ENCODE measurements at places on chromosomes 1 and 21.

- DNase-seq = no peak
These were observed 407.8 kb downstream of the PTPRC start for GRCh38 chr1:199046618-199047017.

DNA sequence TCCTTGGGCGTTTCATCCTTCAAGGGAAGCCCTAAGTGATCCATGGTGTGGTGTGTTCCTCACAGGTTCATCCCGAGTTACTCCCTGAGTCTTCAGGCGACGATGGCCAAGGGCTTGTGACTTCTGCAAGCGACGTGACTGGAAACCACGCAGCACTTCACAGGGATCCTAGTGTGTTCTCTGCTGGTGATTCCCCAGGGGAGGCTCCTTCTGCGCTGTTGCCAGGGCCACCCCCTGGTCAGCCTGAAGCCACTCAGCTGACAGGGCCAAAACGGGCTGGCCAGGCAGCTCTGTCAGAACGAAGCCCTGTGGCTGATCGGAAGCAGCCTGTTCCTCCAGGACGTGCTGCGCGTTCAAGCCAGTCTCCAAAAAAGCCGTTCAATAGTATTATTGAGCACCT lies 71.5 kb downstream of the VPS26C start:
- no peak for DNase-seq

DNA sequence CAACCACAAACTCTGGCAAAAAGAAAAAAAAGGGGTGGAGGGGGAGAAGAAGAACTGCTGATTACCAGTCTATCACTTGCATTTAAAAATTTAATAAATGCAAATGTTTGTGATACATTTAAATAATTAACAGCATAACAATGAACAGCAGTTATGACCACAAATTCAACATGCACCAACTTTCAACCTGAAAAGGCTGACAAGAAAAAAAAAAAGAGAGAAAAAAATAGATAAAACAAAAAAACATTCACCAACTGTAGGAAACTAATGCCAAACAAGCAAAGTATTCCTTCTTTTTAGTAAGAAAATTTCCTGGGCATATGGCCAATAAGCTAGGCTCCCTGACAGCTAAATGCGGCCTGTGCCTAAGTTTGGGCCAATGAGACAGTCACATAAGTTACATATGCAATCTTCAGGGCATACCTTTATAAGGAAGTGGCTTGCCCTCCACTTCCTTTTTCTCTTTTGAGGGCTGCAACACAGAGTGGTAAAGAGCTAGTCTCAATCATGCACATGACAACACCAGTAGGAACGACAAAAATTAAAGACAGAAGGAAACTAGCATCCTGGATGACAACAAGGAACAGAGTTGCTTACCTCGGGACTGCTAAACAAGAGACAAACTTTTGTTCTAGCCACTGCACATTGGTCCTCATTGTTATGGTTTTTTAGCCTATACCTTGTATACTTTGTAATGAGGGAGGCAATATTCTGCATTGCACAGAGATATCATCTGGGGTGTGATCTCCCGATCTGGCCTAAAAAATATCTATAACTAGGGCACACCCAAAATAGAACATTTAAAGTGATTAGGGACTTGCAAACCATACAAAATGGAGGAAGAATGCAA lies 24.2 kb upstream of the PHTF1 start:
- DNase-seq = no peak

GRCh38 chr1:42730988-42731387 lies 9.0 kb downstream of the CLDN19 start:
- no peak for DNase-seq

GRCh38 chr1:12087797-12088314 lies 24.8 kb downstream of the TNFRSF8 start:
- no peak for DNase-seq

GRCh38 chr1:115088115-115088778 lies 1.1 kb downstream of the TSPAN2 start:
- no peak for DNase-seq

DNA sequence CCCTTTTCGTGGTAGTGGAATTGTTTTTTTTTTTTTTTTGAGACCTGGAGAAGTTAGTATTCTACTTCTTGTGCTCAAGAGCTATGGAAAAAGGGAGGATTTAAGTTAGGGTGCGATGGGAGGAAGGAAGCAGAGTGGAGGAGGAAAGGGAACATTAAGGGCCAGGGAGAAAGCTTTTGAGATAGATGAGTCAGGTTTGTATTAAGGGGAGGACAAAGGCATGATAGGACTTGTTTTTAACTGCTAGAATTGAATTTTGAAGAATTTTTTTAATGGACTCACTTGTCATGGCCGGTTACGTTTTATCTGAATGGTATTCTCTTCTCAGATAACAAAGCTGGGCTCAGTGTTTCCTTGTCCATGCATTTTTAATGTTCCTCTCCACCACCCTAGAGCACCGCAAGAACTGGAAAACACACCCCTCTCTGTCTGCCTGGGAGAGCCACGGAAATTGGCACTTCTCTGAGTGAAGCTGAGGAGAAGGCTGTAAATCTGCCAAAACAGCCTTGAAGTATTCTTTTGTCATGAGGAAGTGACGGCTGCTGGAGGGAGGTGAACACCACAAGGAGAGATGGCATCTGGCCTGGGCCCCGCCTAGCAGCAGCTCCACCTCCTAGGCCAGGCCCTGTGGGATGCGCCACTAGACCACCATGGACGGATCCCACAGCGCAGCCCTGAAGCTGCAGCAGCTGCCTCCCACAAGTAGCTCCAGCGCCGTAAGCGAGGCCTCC lies 3.5 kb downstream of the NIPAL3 start:
- DNase-seq = no peak

GRCh38 chr21:37757606-37758376 lies 158.5 kb downstream of the KCNJ6 start:
- no peak for DNase-seq

DNA sequence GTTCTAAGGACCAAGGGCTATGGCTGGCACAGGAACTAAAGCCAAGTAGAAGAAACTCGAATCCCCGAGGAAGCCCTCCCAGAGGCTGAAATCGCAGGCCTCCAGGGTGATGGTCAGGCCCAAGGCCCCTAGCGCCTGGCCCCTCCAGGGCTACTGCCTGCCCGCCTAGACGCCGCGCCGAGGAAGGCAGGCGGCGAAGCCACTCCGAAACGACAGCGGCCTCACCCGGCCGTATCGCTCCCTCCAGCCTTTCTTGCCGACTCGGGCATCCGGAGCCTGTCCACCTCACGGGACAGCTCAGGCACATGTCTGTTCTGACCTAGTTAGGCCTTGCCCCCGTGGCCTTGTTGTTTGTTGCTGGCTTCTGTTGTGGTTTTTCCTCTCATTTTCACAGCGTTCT lies 9.7 kb upstream of the LHX8 start:
- no peak for DNase-seq

- no peak for DNase-seq
These were observed 22.9 kb downstream of the RNU1-1 start for GRCh38 chr1:16491056-16491675.

DNA sequence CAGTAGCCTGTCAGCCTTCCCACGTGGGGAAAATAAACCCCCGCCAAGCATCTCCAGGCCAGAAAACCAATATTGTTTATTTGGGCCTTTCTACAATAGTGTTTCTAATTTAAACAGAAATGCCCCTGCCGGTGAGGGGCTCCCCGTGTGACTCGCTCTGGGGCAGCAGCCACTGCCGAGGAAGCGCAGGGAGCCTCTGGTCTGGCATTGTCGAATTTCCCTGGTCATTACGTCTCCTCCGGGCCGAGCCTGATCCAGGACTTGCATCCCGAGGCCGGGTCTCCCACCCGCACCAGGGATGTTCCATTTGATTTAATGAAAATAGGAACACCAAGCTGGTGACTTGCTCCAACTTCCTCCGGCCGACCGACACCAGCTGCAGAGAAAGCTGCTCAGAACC lies 20.5 kb downstream of the PRDM16 start:
- DNase-seq = no peak
